ENCODE measurements at places on chromosomes 5 and 9.

- DNase-seq, result no peak
Measured at GRCh38 chr5:76470976-76471375, 67.9 kb downstream of the IQGAP2 start.

GRCh38 chr5:127940854-127941253, 142.7 kb upstream of the SLC12A2 start:
- DNase-seq, result no peak

- DNase-seq, result no peak
Measured at GRCh38 chr9:136994888-136995230, 1.5 kb downstream of the CLIC3 start.

DNA sequence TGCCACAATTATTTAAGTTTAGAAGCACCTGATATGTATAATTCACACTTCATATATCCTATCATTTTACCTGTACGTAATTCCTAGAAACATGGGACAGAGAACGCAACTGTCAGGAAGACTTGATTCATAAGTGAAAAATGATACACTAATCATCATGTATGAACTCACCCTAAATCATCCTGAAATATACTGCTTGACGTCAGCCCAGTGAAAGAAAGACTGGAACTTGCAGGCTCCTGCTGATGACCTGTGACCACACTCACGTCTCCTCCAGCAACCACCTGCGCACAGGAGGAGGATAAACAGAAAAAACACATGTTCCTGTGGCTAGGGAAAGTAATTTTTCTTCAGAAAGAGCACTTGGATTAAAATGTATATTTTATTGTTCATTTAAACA, 169.7 kb downstream of the MPDZ start:
- no peak for DNase-seq

GRCh38 chr5:36768450-36768849, 108.1 kb upstream of the NIPBL start:
- DNase-seq, result no peak

DNA sequence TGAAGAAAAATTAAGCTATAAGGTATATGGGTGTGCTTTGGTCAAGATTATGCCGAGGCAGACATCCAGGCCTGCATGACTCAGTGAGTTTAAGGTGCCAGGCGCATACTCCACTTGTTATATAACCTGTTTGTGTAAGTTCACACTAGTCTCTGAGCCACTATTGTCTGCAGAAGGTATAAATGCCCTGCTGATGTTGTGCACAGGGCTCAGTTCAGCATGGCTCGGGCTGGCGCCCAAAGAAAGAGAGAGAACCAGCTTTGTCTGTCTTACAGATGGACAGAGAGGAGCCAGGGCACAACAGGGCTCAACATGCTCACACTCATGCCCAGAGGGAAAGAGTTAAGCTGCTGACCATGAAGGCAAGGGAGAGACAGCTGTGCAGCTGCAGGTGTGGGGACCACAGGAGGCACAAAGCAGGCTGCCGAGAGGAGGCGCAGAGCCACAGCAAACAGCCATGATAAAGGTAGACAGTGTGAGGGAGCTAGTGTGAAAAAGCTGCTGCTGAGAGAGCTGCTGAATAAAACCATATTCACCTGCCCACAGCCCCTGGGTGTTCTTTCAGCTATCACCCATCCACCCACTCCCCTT, 1587.6 kb upstream of the C9orf72 start:
- no peak for DNase-seq

DNA sequence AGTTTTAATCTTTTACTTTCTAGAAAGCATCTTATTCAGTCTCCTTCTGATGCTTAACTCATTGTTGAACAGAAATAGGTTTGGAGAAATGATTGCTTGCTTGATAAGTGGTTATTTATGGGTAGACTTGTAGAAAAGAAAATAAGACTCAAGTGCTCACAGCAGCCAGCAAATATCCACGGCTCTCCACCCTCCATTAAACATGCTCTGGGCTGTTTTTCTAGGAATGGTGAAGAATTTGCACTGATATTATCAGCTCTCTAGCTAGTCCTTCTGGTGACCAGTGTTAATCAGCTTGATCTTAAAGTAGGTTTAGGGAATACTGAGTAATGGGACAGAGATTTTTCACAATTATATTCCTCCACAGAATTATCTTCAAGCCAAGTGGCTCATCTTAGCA, 60.6 kb downstream of the SLC1A3 start:
- DNase-seq, result no peak

- DNase-seq, result no peak
Measured at GRCh38 chr9:116190637-116191396, 37.2 kb downstream of the PAPPA start.

DNA sequence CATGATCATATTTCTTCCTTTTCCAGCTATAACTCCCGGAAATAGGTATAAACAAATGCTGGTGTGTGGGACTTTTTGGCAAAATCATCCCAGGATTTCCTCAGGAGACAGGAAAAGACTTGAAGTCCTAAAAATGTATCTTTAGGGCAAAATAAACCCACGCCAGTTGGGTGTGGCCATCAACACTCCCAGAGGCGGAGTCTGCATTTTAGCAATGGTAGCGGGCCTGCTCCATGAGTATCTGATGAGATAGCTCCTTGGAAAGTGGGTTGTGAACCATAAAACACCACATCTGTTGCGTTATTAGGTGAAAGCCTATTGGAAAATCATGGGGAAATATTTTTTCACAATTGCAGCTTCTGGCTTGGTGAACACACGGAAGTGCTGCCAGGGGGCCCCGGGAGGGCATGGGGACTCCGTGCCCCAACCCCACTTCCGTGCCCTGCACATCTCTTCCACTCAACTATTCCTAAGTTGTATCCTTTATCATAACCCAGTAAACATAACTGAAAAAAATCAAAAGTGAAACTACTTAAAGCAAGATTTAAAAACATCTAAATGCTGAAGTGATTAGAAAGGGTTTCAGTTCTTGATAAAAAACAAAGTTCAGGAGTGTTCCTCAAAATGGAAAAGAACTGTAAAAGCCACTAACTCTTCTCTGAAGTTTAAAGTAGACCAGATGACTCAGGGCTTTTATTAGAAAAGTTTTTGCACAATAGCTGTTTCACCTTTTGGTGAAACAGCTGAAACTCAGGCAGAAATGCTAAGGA, 111.2 kb downstream of the LRRC70 start:
- no peak for DNase-seq

DNA sequence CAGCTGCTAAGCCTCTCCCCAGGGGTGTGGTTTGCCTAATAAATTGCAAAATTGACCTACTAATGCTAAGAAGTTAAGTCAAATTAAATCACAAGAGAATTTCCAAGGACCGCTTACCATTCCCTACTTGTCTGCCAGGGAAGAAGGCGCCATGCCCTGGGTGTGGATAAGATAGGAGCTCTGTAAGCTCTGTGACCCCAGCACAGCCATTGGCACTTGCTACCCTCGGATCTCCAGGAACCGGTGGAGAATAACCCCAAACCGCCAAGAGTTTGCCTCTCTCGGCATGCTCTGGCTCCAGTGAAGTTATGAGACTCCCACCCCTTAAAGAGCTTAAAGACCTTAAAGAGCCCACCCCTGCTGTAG, 58.9 kb downstream of the NEURL1B start:
- no peak for DNase-seq

GRCh38 chr5:10439692-10440091, 2.0 kb upstream of the ROPN1L start:
- no peak for DNase-seq

GRCh38 chr9:131095666-131096268, 564 bp upstream of the AIF1L start:
- DNase-seq, result no peak

- no peak for DNase-seq
Measured at GRCh38 chr5:170306381-170306831, 8.8 kb upstream of the LCP2 start.

GRCh38 chr9:28648723-28649122, 1075.4 kb upstream of the C9orf72 start:
- DNase-seq, result no peak

- no peak for DNase-seq
Measured at GRCh38 chr9:78963911-78964310, 607.9 kb upstream of the TLE4 start.

DNA sequence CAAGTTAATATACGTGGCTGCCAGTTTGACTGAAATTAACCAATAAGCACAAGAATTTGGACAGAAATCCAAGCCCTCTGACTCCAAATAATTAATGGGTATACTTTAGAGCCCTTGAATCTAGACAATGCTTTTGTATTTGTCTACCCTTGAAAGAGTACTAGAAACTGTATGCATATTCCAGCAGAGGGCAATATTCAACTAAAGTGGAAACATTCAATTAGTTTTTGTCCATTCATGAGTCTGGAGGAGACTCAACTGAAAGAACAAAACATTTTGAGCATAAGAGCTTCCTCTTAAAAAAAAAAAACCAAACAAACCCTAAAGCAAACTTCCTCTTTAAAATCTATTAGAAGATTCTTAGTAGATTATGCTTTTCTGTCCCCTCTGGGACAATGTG, 157.8 kb downstream of the ARHGEF28 start:
- DNase-seq, result no peak

GRCh38 chr5:113024076-113024697, 47.6 kb downstream of the DCP2 start:
- DNase-seq, result no peak

DNA sequence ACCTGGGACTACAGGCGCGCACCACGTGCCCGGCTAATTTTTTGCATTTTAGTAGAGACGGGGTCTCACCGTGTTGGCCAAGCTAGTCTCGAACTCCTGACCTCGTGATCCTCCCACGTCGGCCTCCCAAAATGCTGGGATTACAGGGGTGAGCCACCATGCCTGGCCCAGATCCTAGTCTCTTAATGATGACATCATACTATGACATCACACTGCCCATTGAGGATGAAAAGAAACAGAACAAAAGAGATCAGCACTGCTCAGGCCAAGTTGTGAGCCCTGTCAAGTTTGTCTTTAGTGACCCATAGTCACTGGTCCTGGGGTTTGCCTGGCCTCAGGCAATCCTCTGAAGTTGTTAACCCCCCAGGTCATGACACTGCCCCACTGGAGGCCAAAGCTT, 21.3 kb downstream of the ADRA1B start:
- no peak for DNase-seq

DNA sequence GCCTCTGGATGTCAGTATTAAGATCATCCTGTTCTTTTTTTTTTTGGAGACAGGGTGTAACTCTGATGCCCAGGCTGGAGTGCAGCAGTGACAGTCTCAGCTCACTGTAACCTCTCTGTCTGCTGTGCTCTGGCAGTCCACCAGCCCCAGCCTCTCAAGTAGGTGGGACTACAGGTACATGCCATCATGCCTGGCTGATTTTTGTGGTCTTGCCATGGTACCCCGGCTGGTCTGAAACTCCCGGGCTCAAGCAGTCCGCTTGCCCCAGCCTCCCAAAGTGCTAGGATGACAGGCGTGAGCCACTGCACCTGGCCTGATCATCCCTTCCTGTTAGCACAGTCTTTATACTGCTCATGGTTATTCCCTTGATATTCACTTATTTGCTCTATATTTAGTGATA, 3.5 kb downstream of the KDM4C start:
- no peak for DNase-seq

DNA sequence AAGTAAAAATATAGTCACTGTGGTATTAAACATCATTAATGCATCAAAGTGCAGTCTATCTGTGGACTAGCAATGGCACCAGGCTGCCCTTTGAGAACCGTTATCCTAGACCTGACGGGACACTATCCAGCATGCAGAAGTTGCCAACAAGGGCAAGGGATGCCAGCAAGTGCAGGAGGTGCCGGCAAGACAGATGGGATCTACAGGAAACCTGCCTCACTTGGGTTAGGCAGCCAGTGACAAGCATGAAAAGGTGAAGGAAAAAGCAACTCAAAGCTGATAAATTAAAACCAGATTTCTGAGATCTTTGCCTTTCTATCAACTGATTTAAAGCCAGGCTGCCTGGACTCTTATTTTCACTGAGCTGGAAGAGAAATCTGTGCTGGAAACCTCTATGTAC, 315.2 kb upstream of the PDE4D start:
- DNase-seq, result no peak

- DNase-seq, result no peak
Measured at GRCh38 chr5:181235323-181235688, 8.4 kb downstream of the RACK1 start.

DNA sequence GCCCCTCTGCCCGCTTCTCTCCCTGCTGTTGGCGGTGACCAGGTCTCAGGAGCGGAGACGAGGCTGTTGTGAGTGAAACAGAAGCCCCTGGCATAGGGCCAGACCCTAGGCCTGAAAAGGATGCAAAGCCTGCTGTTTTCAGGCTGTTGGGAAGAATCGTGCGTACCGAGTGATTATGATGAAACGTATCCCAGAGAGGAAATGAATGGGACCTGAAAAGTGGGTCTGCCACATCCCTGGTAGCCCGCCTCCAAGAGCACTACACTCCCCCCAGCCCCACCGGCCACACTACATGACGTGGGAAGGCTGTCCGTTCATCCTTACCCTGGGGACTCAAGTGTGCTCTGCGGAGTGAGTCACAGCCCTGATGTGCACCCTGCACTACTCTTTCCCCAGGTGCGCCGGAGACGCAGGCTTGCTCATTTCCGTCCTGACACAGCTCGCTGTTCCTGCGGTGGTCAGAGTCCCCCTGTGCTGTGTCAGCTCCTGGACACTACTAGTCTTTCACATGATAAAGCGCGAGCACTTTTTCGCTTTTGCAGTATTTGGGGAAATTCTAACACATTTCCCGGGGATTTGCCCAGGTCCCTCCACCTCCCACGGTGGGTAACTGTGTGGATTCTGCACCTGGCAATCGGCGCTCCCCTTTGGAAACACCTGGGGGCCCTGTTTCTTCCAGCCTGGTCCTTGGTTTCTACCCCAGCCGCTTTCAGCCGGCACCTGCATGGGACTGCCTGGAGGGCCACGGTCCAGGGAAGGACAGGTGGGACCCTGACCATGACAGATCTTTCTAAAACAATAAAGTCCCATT, 91.5 kb downstream of the ANKRD33B start:
- DNase-seq, result no peak

GRCh38 chr9:92208693-92209524, 84.6 kb downstream of the IARS1 start:
- no peak for DNase-seq

DNA sequence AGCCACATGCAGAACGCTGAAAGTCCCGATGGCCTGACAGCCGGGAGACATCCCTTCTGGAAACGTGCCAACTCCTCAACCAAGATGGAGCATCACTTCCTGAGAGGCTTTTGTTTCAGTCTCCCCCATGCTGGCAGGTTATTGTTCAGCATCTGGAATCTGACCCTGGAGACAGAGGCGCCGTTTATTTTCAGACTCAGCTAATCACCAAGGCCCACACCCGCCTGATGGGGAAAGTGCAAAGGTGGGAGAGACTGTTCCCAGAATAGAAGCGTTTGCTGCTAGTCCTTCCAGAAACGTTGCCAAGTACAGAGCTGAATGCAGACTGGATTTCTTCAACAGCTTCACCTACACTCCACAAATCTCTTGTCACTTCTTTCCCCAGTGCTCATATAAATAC, 41.8 kb upstream of the S1PR3 start:
- no peak for DNase-seq

- DNase-seq, result no peak
Measured at GRCh38 chr9:83933790-83934189, 12.6 kb upstream of the KIF27 start.
